H1 (cell line): ENCODE measurements at places on chromosomes 5 and 9.

DNA sequence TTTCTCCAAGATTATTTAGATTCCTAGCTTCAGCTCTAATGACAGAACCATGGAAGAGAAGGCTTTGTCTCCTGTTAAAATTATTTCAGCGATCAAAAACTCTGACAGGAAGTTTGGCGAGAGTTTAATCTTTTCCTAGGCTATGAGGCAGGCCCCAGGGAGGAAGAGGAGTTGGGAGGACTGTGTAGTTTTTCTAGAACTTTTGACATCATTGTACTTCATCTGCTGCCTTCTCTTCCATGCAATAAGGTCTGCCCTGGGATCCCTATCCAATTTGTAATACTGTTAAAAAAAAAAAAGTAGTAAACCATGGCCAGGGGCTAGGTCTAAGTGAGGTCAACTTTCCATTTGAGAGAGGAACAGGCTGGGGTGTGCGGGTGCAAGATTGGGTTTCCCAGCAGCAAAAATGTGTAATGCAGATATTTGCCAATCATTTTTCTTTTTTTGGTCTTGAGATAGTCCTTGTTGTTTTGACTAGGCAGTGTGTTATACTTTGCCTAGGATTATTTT lies 261.9 kb upstream of the ANKH start:
- DNase-seq, result no peak
- no peaks in the 10 kb centered on the region for H3K36me3 ChIP-seq
- H3K4me3 ChIP-seq, result no peak overlapping the region
- H3K27ac ChIP-seq, result no peak overlapping the region

DNA sequence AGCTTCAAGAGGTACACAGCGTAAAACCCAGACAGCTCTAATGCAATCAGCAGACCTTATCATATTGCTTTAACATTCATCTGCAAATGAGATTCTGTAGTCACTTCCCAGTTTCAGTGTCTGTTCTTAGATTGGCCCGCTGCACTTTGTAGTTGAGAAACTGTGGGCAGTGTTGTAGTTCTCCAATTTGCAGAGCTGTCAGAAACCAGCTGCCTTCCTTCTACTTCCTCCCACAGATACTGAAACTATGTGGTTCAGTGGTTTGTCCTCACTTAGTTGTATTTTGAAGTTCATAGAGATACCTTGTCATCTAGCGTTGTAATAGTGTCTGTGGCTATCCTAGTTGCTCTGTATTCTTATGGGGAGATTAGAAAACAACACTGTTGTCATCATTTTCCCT lies 39.6 kb upstream of the TRIM36 start:
- H3K4me1 ChIP-seq, result no peaks in the 10 kb centered on the region
- no peak overlapping the region for H3K27ac ChIP-seq
- no peak overlapping the region for H3K4me3 ChIP-seq
- DNase-seq, result no peak
- H3K27me3 ChIP-seq, result no peaks in the 10 kb centered on the region
- H3K36me3 ChIP-seq, result no peaks in the 10 kb centered on the region

- no peaks in the 10 kb centered on the region for H3K27me3 ChIP-seq
- H3K4me3 ChIP-seq, result no peak overlapping the region
- no peaks in the 10 kb centered on the region for H3K4me1 ChIP-seq
- no peak for DNase-seq
- H3K27ac ChIP-seq, result no peak overlapping the region
Observed at GRCh38 chr9:94800424-94801117, 74.1 kb downstream of the AOPEP start.

DNA sequence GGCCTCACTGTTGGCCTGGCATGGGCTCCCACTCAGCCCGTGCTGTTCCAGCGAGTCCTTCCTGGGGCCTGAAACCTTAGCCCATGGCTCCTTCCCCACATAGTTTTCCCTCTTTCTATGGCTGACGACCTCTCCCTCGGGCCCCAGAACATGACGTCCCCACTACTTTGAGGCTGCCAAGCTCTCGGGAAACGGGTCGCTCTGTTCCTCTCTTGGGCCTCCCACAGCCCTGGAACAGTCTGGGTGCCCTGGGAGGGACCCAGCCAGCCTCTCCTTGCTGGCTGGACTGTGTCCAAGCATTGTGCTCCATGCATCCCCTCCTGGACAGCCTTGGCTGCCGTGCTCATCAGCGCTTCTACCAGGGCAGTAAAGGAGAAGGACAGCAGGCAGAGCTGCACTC lies 118.3 kb downstream of the SYK start:
- no peaks in the 10 kb centered on the region for H3K36me3 ChIP-seq
- H3K27me3 ChIP-seq, result no peaks in the 10 kb centered on the region
- H3K4me3 ChIP-seq, result no peak overlapping the region
- H3K4me1 ChIP-seq, result no peaks in the 10 kb centered on the region
- no peak overlapping the region for H3K27ac ChIP-seq
- DNase-seq, result no peak

GRCh38 chr5:110638970-110639902 lies 87.2 kb downstream of the TMEM232 start:
- H3K27me3 ChIP-seq, result no peaks in the 10 kb centered on the region
- H3K4me3 ChIP-seq, result no peak overlapping the region
- DNase-seq, result no peak
- H3K27ac ChIP-seq, result no peak overlapping the region

DNA sequence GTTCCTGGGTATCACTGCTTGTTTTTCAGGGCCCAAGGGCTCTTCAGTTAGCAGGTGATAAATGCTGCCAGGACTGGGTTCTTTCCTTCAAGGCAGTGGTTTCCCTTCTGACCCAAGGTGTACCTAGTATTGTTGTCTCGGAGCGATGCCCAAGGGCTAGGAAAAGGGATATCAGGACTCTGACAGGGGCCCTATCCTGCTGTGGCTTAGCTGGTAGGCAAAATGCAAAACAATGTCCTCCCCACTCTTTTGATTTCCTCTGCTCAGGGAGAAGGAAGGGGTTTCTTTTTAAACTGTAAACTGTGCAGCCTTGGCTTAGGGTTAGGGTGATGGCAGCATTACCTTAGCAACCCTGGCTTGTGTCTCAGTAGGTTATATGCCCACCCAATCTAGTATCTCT lies 508.8 kb upstream of the CTNND2 start:
- no peaks in the 10 kb centered on the region for H3K36me3 ChIP-seq
- H3K27ac ChIP-seq, result no peak overlapping the region
- no peak for DNase-seq
- H3K4me1 ChIP-seq, result peaks cover 6% of the 10 kb centered on the region

- no peak overlapping the region for H3K4me3 ChIP-seq
- H3K27me3 ChIP-seq, result no peaks in the 10 kb centered on the region
- no peaks in the 10 kb centered on the region for H3K4me1 ChIP-seq
- no peaks in the 10 kb centered on the region for H3K36me3 ChIP-seq
Observed at GRCh38 chr5:53041071-53041692, 52.0 kb downstream of the ITGA2 start.

DNA sequence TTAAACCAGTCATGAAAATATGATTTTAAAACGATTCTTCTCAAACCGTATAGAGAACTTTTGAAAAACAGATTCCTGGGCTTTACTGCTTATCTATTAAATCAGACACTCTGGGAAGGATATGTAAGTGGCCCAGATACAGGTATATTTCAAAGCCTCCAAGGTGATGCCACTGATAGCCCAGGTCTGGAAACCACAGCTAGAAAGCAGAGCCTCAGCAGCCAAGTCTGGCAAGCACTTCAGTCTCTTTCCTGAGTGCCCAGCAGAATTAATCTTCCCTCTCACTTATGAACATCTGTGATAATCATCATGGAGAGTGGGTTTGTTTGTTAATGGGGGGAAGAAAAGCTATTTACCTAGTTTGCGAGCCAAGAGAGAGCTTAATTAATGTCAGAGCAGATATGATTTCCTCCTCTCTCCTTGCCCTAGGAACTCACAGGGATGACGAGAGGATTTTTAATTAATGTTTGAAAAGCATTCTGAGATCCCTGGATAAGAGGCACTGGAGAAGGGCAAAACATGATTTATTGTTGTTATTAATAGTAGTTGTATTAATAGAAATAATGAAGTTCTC lies 368.4 kb downstream of the TLE1 start:
- no peak overlapping the region for H3K4me3 ChIP-seq
- no peaks in the 10 kb centered on the region for H3K36me3 ChIP-seq
- H3K27ac ChIP-seq, result no peak overlapping the region

- H3K27ac ChIP-seq, result no peak overlapping the region
- H3K4me3 ChIP-seq, result no peak overlapping the region
- H3K27me3 ChIP-seq, result no peaks in the 10 kb centered on the region
- no peaks in the 10 kb centered on the region for H3K4me1 ChIP-seq
- no peaks in the 10 kb centered on the region for H3K36me3 ChIP-seq
Observed at GRCh38 chr9:110935829-110936228, 102.4 kb downstream of the LPAR1 start.

DNA sequence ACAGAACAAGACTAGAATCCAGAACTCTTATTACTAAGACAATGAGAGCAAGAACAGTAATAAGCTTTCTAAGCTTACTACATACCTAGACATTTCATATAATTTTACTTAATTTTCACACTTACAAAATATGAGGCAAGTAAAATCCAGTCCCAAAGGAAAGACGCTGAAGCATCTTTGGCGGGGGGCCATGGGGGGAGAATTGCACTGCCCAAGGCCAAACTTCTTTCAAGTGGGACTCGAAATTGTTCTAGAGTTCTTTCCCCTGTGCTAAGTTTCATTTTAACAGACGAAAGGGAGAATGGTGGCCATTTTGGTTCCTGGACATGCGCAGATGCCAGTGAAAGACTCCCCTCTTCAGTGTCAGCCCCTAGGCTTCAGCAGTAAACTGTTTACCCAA lies 72.3 kb downstream of the PRRT1B start:
- no peak for DNase-seq
- H3K36me3 ChIP-seq, result peaks cover 8% of the 10 kb centered on the region; the same call in 1 of the 2 replicates
- peaks cover 3% of the 10 kb centered on the region; the same call in 1 of the 2 replicates for H3K4me1 ChIP-seq
- H3K27ac ChIP-seq, result no peak overlapping the region
- H3K4me3 ChIP-seq, result no peak overlapping the region
- H3K27me3 ChIP-seq, result no peaks in the 10 kb centered on the region

DNA sequence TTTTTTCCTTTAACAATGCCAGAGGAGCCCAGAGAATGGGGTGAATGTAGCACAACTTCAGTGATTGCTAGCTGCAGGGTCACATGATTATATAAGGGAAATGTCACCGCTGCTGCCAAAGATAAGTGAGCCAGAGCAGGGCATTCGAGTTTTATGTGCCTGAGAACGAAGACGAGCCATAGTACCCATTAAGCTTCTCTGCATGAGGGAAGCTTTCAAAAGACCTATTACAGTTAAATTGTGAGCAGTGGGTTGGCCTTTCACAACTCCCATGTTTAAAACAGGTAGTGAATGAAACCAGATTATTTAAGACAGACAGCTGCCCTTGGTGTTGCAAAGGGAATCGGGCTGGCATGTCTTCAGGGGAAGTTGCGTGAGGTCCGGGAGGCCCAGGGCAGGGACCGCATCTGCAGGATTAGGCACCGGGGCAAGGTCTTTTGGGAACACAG lies 82.4 kb upstream of the TNFAIP8 start:
- H3K27ac ChIP-seq, result no peak overlapping the region
- no peaks in the 10 kb centered on the region for H3K36me3 ChIP-seq
- no peaks in the 10 kb centered on the region for H3K4me1 ChIP-seq
- no peak for DNase-seq
- H3K4me3 ChIP-seq, result no peak overlapping the region
